ENCODE measurements at places on chromosomes 6 and 20.

- no peak overlapping the region for H3K4me3 ChIP-seq
- no peaks in the 10 kb centered on the region for H3K27me3 ChIP-seq
- no peak overlapping the region for H3K27ac ChIP-seq
- H3K36me3 ChIP-seq = peaks cover 29% of the 10 kb centered on the region
These were observed 13.7 kb upstream of the PLCG1 start for GRCh38 chr20:41123631-41124030.

DNA sequence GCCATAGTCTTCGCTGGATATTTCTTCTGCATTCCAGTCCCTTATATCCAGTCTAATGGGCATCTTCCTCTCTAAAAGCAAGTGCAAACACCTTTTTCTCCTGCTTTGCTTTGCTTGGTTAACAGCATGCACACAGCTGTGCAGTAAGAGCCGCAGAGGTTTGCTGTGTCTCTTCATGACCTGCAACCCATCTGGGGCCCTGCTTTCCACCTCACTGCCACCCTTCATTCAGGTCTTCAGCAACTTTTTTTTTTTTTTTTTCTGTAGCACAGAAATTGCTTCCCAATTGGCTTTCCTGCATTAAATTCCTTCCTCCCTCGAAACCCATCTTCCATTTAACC, 14.4 kb downstream of the NEDD9 start:
- H3K27me3 ChIP-seq = no peaks in the 10 kb centered on the region
- DNase-seq = no peak
- H3K27ac ChIP-seq = no peak overlapping the region
- H3K36me3 ChIP-seq = no peaks in the 10 kb centered on the region
- H3K4me1 ChIP-seq = peaks cover 5% of the 10 kb centered on the region

DNA sequence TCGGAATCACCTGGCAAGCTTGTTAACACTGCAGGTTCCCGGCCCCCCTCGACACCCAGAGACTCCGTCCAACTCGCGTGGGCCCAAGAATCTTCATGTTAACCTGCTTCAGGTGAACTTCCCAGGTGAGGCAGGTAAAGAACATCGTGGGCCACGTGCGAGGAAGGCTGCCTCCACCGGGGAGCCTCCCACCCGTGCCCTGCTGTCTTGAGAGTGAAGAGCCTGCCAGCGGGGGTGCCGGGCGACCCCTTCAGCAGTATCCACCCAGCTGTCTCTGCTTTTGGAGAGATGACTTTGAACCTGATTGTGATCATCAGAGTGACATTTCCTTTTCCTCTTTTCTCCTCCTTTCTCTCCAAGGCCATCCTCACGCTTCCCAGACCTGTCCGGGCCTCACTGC, 22.9 kb upstream of the RTF2 start:
- no peaks in the 10 kb centered on the region for H3K36me3 ChIP-seq
- DNase-seq = no peak
- H3K27ac ChIP-seq = no peak overlapping the region

DNA sequence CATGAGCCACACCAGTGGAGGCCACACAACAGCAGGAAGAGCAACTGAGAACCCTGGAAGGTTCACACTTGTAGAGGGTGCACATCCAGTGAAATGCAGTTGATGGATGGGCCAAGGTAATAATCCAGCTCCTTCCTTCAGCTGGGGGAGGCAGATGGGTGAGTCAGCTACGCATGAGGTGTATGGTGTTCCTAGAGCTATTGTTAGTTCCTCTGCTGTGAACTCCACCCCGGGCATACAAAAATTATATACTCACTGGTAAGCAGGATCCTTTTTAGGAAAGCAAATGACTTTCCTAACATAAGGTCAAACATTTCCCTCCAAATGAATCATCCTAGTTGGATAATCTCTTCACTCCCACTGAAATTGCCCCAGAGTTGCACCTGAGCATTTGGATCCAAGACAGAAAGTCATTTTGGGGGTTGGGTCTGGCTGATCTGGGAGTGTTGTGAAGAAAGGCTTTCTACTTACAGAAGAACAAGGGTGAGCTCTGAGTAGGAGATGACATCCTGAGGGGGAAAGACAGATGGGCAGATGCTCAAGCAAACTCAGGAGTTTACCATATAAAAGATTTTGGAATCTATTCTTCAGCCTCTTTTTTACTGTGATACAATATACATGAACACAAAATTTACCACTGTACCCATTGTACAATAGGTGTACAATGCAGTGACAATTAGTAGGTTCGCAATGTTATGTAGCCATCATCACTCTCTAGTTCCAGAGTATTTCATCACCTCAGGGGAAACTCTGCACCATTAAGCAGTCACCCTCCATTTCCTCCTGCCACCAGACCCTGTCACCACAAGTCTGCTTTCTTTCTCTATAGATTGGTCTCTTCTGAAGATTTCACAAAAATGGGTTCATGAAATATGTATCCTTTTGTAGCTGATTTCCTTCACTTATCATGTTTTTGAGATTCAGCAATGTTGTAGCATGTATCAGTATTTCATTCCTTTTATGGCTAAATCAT, 11.1 kb downstream of the HLA-F start:
- no peak for DNase-seq
- H3K36me3 ChIP-seq = no peaks in the 10 kb centered on the region
- no peak overlapping the region for H3K27ac ChIP-seq
- H3K4me3 ChIP-seq = no peak overlapping the region
- H3K27me3 ChIP-seq = no peaks in the 10 kb centered on the region
- no peaks in the 10 kb centered on the region for H3K4me1 ChIP-seq

DNA sequence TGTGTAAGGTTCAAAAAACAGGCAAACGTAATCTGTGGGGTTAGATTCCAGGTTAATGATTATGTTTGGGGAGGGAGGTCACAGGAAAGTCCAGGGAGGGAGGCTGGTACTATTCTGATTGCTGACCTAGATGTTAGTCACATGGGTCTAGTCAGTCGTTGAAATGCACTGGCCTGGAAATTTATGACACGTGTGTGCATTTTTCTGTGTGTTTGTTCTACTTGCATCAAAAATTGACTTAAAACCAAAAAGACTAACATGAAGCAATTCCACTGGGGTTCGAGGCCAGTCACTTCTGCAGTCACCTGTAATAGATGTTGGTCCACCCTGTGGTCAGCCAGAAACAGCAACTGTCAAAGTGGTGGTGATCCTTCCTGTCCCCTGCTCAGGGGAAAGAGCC, 104.2 kb upstream of the MLN start:
- no peaks in the 10 kb centered on the region for H3K27me3 ChIP-seq
- DNase-seq = no peak
- no peaks in the 10 kb centered on the region for H3K36me3 ChIP-seq
- H3K27ac ChIP-seq = no peak overlapping the region
- no peak overlapping the region for H3K4me3 ChIP-seq

DNA sequence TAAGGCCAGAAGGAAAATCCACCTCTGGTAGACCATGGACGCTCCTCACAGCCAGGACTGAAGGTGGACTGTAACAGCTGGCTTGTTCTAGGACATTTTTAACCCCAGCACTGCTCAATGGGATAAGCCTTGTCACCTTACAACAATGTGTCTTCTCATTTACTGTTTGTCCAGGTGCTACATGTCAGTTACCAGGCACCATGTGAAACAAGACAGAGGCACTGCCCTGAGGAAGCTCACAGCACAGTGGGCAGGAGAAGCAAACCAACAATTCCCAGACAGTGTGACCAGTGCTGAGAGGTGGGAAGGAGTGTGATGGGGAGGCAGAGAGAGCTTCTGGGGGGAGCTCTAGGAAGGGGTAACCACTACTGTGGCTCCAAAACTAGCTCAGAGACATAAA, 10.7 kb downstream of the SNHG17 start:
- H3K27me3 ChIP-seq = no peaks in the 10 kb centered on the region
- no peaks in the 10 kb centered on the region for H3K4me1 ChIP-seq
- peaks cover 96% of the 10 kb centered on the region for H3K36me3 ChIP-seq
- no peak for DNase-seq

- no peak for DNase-seq
- H3K27ac ChIP-seq = peak overlapping the region; percentile 97
- H3K4me1 ChIP-seq = peaks cover 3% of the 10 kb centered on the region
These were observed 68.1 kb downstream of the HFE start for GRCh38 chr6:26155061-26155930.

DNA sequence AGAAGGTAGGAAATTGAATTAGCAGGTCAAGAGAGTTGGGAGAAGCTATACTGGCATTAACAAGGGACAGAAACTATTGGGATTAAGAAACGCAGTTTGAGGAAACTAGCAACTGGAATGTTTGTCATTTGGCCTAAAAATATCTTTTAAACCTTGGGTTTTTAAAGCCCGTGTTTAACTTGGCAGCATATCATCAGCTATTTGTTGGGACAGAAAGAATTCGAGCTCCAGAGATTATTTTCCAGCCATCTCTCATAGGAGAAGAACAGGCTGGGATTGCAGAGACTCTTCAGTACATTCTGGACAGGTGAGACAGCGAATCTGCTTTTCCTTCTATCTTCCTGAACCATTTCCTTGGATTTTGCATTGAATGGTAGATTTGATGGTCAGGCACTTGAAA, 17.8 kb downstream of the ACTR5 start:
- no peaks in the 10 kb centered on the region for H3K27me3 ChIP-seq
- H3K27ac ChIP-seq = no peak overlapping the region
- no peak for DNase-seq

DNA sequence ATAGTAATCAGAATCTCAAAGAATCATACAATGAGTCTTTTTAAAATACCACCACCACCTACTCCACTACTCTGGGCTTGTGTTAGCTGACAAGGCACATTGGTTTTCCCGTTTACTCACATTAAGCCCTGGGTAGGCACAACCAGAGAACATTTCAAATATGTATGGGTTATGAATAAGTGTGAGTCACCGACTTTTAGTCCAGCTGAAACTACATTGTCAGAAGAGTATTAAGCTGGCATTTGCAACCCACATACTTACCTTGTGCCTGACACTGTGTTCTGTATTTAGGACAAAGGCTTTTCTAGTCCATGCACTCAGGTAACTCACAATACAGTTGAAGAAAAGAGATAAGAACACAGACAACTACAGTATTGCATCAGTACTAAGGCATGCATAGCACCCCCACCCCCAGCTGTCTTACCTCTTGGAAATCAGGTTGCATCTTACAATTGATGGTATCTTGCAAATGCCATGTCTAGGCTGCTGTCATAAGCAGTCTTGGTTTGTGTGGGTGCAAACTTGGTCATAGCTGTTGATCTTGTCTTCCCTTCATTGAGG, 40.3 kb upstream of the AHI1 start:
- no peak overlapping the region for H3K27ac ChIP-seq
- no peaks in the 10 kb centered on the region for H3K36me3 ChIP-seq
- DNase-seq = no peak
- no peaks in the 10 kb centered on the region for H3K27me3 ChIP-seq

GRCh38 chr20:10077081-10077471, 42.3 kb downstream of the ANKEF1 start:
- DNase-seq = peak; percentile 87
- peaks cover 1% of the 10 kb centered on the region for H3K27me3 ChIP-seq
- H3K4me3 ChIP-seq = no peak overlapping the region
- H3K36me3 ChIP-seq = no peaks in the 10 kb centered on the region
- H3K27ac ChIP-seq = no peak overlapping the region

DNA sequence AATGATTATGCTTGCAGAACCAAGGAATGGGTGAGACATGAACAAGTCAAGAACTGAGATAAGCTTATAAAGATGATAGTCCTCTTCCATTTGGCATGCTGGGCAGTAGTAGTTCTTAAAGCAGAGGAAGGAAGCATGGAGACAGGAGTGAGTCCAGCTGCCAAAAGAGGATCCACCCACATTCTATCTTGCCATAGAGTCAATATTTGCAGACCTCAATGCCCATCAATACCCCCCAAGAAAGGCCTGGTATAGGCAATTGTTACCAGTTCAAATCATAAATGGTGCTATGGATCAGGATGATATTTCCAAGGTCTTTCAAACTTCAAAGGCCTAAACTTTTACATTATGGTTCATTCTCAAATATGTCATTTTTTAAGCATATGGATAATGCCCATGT, 4.8 kb downstream of the ARHGAP18 start:
- H3K36me3 ChIP-seq = no peaks in the 10 kb centered on the region
- H3K4me1 ChIP-seq = no peaks in the 10 kb centered on the region
- H3K27me3 ChIP-seq = no peaks in the 10 kb centered on the region
- no peak overlapping the region for H3K27ac ChIP-seq

- no peak overlapping the region for H3K27ac ChIP-seq
- DNase-seq = no peak
- H3K27me3 ChIP-seq = no peaks in the 10 kb centered on the region
- no peaks in the 10 kb centered on the region for H3K4me1 ChIP-seq
- H3K4me3 ChIP-seq = no peak overlapping the region
- H3K36me3 ChIP-seq = peaks cover 5% of the 10 kb centered on the region
These were observed 75.3 kb downstream of the AIG1 start for GRCh38 chr6:143135797-143136561.

DNA sequence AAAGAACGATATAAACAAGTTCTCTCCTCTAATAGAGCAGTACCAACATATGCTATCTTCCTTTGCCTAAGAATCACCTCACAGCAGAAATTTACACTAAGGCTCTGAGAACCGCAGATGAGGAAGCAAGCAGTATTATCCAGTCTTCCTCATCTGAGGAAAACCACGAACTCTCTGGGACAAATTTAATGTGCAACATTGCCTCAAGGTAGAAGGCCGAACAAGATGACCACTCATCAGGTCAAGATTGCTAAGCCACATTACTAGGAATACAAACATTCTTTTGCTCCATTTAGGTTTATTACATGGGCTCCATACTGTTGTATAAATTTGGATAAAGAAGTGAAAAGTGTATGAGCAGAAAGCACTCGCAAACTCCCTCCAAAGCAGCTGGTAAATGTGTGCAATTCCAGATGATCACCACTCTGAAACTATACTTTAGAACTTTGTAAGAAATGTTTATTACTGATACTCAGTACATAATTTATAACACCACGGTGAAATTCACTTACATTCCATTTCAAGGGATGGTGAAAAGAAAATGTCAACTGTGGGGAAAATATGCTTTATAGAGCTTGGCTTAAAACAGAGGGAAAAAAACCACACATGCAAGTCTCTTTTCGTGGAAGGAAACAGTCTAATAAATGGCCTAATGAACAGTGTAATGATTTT, 398.4 kb downstream of the BTBD9 start:
- H3K4me1 ChIP-seq = 0 out of 2 replicates have a peak, but pooled peaks cover 2% of the 10 kb centered on the region
- no peak overlapping the region for H3K4me3 ChIP-seq
- H3K36me3 ChIP-seq = no peaks in the 10 kb centered on the region
- H3K27me3 ChIP-seq = no peaks in the 10 kb centered on the region
- H3K27ac ChIP-seq = no peak overlapping the region
- DNase-seq = no peak

DNA sequence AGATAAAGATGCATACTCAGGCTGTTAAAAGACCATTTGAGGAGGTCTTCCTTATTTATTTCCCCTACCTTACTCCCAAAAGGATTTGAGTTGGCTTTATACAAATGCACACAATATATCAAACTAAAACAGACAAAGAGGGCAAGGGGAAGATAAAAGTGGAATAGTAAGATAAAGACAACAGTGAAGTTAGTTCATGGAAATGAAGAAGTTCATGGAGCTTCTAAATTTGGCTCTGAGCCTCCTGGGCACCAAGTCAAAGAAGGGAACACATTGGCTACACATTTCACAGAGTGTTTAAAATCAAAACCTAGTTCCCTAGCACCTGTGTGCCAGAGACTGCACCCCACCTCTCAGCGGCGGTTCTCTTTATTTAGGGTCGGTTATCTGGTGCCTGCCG, 25.8 kb upstream of the ARMC2 start:
- H3K36me3 ChIP-seq = no peaks in the 10 kb centered on the region
- no peak overlapping the region for H3K4me3 ChIP-seq
- H3K4me1 ChIP-seq = no peaks in the 10 kb centered on the region
- no peaks in the 10 kb centered on the region for H3K27me3 ChIP-seq

GRCh38 chr6:150894935-150895552, 29.5 kb downstream of the MTHFD1L start:
- no peaks in the 10 kb centered on the region for H3K4me1 ChIP-seq
- no peak overlapping the region for H3K4me3 ChIP-seq
- DNase-seq = no peak
- peaks cover 4% of the 10 kb centered on the region for H3K36me3 ChIP-seq

All from H1 (cell line).